Mucosa of gallbladder (tissue), 1 donor: ENCODE measurements at places on chromosomes 1 and 21. TPM values are rescaled to one million over a fixed set of nuclear protein-coding genes. Genes with fewer than 3 reads are reported as not detected.

The ILDR2 gene
- total RNA-seq: 2.0 TPM

The FAM167B gene
- total RNA-seq: 7.6 TPM

GRCh38 chr1:29542548-29542947 is 306.2 kb downstream of the PTPRU start:
- DNase-seq: no peak

DNA sequence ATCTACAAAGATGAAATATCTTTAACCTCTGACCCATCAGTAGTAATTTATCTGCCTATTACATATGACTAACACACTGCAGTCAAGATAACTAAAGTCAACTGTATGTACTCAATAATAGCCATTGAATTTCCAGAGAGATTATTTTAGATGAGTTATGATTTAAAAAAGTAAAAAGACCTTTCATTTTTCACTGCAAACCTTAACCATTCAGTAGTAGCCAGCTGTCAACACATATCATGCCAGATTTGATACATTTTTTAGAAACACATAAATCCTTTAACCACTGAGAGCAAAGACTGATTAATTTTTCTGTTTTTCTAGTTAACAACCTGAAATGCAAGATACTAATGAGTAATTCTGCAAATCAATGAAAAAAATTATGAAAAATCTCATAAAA is 31.0 kb downstream of the PALMD start:
- no peak for DNase-seq

DNA sequence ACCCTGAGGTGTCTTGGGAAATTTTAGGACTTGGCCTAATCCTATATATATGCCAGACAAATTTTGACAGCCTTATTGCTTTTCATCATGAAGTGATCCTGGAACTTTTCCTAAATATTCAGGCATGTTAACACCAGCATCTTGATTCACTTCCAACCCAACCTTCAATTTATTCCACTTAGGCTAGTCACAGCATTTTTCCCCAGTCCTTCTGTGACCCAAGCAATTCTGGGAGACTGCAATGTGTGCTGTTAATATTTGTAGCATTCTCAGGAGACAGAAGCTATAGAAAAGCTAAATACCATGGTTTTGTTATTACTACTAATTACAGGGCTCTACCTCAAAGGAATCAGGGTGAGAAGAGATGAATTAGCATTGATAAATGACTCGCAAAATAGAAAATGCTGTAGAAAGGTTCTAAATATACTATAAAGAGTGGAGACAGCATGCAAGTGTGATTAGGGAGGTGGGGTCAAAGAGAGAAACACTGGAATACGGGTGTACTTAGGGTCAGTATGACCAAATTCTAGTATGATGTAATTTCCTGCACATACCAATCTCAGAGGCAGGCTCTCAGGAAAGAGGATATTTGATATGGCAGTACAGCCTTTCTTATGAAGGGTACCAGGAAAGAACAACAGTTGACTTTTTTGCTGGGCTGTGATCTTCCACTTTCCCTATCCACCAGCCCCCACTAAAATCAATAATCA is 29.1 kb downstream of the PRRX1 start:
- no peak for DNase-seq

GRCh38 chr1:116819081-116819480 is 64.9 kb downstream of the CD2 start:
- DNase-seq: no peak

DNA sequence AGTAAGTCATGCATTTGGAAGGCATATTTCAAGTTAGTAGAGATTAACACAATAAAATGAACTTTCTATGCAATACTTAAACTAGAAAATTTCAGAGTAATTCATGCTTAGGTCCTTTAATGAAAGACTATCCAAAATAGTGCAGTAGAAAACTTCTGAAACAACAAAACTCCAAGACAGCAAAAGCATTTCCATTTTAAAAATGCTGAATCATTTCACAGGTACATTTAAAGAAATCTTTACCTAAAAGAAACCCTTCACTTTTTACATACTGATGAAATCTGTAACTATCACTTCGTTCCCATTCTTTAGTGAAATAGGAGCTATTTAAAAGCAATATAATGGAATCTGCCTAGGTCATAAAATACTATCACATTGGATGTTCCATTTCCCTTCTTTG is 17.5 kb downstream of the CSDE1 start:
- no peak for DNase-seq

GRCh38 chr21:42925114-42925926 is at the start of gene ERVH48-1:
ERVH48-1 (minus strand) TSS chr21:42925630; CDS start chr21:42919006, 6,624 bp downstream.
- no peak for DNase-seq

GRCh38 chr1:161910604-161911003 is 113.1 kb downstream of the OLFML2B start:
- DNase-seq: no peak

- DNase-seq: no peak
Measured at GRCh38 chr21:45156459-45156858, 82.1 kb downstream of the ADARB1 start.

- no peak for DNase-seq
Measured at GRCh38 chr1:64986903-64987871, 20.8 kb upstream of the JAK1 start.

- DNase-seq: no peak
Measured at GRCh38 chr1:223715604-223716172, 3.3 kb downstream of the CAPN2 start.
